ENCODE measurements at places on chromosomes 2 and 18.
A peak's percentile ranks its signal among the peaks of the same experiment; 100 is the strongest.

- no peak for DNase-seq
These were observed 14.0 kb upstream of the BCL2L11 start for GRCh38 chr2:111106706-111107105.

DNA sequence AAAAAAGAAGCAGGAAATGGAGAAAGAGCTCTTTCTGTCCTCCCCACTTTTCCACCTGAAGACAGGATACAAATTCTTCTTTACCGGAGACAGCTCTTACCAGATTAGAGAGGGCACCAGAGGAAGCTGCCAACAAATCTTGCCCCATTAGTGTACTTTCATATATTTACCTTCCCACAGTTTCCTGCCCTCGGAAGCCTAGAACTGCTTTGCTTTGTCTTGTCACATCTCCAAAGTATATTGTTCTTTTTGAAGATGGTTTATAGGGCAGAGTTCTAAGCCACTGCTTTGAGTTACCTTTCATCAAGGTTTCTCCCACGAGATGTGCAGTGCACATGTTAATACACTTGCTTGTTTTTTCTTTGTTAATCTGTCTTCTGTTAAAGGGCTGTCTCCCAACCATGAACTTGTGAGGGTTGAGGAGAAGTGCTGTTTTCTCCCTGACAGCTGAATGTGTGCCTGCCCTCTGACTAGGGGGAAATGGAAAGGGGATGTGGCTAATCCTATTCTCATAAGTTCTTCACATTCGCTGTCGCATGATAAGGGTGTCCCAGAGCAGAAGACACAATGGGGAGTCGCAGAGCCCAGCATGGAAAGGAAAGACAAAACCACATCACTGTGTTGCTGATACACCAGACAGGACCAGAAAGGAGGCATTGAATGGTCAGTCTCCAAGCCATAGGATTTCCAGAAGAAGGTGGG, 24.2 kb downstream of the CENPA start:
- no peak for DNase-seq

GRCh38 chr2:191895743-191896142, 48.9 kb upstream of the CAVIN2 start:
- DNase-seq: no peak

DNA sequence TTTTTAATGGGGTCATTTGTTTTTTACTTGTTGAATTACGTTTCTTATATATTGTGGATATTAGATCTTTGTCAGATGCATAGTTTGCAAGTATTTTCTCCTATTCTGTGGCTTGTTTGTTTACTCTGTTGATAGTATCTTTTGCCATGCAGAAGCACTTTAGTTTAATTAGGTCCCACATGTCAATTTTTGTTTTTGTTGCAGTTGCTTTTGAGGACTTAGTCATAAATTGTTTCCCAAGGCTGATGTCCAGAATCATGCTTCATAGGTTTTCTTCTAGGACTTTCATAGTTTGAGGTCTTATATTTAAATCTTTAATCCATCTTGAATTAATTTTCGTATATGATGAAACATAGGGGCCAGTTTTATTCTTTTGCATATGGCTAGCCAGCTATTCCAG, 13.2 kb downstream of the PIKFYVE start:
- DNase-seq: no peak

- no peak for DNase-seq
These were observed 53.0 kb downstream of the GRB14 start for GRCh38 chr2:164568317-164568716.

DNA sequence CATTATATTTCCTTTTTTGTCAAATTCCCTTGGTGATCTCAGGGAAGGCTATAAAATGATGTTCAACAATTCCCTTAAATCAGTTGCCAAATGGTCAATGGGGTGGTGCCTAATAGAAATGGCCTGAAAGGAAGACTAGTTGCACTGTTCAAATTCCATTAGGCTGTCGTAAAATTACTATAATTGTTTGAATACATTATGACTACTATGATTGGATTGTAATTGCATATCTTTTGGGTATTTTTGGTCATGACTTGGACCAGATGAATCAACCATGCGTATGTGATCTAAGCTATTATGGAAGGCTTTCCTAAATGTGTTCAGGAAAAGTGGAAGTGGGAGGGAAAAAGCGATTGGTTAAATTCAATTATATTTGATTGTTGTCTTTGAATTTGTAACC, 41.3 kb upstream of the KCNE4 start:
- no peak for DNase-seq

GRCh38 chr2:142561656-142562055, 315.8 kb upstream of the KYNU start:
- DNase-seq: no peak

- DNase-seq: no peak
These were observed 35.2 kb downstream of the SLC40A1 start for GRCh38 chr2:189545418-189545817.

- no peak for DNase-seq
These were observed 597.3 kb downstream of the PLCL1 start for GRCh38 chr2:198401644-198402043.

DNA sequence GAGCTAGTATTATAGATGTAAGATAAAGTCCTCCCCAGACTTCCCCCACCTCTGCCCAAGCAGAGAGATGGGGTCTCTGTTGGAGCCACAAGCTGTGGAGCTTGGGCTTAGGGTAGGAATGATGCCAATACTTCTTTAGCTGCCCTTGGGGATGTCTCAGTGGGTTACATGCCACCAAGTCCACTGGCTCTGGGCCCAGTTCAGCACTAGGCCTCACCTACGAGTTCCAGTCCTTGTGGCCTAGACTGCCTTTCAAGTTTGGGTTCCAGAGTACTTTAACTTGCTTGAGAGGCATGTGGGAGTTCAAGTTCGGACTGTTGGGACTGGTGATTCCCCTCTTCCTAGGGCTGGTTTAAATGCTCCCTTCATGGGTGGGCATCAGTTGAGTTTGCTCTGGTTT, 272.4 kb downstream of the PTPRM start:
- no peak for DNase-seq

DNA sequence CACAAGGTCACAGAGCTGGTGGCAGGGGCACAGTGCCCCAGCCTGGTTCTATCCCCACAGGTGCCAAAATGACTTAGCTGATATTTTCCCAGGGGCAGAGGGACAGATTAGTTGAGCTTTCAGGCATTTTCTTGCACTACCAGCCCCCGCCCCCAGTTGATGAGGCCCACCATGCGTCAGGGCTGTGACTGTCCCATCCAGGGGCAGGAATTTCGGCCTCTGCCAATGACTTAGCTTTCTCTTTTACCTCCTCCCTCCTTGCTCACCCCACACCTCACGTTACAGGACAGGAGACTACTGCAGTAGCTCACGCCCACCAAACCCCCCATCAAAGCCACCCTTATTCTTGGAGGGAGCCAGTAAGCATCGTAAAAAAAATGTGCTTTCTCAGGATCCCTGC, 31.5 kb downstream of the MRO start:
- DNase-seq: no peak

DNA sequence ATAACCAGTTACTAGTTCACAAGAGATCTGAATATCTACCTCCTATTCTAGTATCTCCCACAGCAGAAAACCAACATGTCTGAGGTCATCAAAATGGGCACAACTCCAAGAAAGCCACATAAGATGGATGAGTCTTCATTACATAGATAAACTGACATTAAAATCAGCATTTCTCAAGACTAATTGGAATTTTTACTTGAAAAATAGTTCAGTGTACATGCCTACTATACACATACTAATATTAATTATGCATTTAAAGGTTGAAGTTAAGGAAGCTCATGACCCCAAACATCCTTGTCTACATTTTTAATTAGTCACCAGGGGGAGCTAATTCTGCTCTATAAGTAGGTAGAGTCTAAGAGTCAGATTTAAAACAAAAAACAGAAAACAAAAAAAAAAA, 41.9 kb downstream of the ZNF521 start:
- no peak for DNase-seq

GRCh38 chr2:159326569-159327255, 40.2 kb upstream of the WDSUB1 start:
- DNase-seq: peak; percentile 83

DNA sequence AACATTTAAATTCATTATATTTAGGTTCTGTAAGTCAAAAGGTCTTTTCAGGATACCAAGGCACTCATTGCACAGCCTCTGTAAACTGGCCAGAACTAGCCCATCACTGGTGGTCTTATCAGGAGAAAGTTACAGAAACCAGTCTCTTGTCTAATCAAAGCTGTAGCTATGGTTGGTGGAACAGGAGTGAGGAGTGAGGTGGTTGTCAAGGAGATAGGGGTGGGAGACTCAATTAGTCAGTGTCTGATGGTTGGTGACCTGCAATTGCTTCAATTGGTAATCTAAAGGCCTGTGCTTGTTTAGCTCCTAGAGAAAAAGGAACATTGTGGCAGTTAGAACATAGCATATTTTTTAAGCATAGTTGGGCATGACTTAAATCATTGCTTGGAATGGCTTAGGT, 458.6 kb upstream of the CDH2 start:
- DNase-seq: no peak

GRCh38 chr18:80074697-80075096, 34.4 kb upstream of the ADNP2 start:
- DNase-seq: no peak

GRCh38 chr18:23238152-23238531, 102.9 kb downstream of the CABLES1 start:
- DNase-seq: no peak

GRCh38 chr2:44705356-44705755, 236.1 kb upstream of the SIX3 start:
- DNase-seq: no peak

DNA sequence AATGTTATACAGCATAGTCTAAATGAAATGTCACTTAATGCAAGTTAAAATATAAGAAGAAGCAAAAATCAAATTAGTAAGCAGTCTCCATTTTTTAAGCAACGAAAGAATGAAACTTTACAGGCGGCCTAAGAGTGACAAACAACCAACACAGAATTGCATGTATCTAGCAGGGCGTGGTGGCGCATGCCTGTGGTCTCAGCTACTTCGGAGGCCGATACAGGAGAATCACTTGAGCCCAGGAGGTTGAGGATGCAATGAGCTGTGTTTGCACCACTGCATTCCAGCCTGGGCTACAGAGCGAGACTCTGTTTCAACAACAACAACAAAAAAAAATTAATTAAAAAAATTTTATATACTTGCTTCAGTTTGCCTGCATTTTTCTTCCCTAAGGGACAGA, 16.6 kb downstream of the RBMS1 start:
- no peak for DNase-seq

DNA sequence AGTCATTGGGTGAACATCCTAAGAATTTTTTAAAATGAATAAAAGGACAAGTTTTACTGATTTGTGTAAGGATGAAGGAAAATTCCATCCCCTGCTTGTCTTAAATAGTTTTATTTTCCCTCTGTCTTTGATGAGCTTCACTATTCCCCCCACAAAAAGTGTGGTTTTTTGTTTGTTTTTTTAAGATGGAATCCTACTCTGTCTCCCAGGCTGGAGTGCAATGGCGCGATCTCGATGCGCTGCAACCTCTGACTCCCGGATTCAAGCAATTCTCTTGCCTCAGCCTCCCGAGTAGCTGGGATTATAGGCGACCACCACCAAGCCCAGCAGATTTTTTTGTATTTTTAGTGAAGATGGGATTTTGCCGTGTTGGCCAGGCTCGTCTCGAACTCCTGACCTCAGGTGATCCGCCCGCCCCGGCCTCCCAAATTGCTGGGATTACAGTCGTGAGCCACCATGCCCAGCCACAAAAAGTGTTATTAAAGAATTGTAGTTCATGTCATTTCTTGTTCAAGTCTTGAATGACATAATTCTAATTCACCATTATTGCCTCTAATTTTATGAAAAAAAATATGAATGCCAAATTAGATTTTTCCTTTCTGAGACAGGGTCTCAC, 91.7 kb downstream of the AGPS start:
- DNase-seq: no peak

DNA sequence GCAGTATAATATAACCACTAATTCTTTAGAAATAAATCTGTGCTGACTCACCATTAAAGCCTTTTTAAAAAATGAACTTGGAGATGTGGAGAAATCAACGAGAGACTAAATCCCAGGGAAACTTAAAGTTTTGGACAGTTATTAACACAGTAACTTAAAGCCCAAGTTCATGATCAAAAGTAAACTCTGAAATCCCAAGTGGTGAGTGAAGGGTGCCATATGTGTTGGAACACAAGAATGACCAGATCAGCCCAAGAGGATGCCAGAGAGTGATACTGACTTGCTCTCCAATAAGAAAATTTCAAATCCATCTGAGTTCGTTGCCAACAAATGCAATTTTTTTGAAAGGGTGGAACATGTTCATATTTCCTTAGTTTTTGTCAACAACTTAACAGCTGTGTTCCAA, 838.1 kb upstream of the ACVR2A start:
- DNase-seq: peak; percentile 87

GRCh38 chr2:9231291-9232165, 24.9 kb downstream of the ASAP2 start:
- DNase-seq: no peak

DNA sequence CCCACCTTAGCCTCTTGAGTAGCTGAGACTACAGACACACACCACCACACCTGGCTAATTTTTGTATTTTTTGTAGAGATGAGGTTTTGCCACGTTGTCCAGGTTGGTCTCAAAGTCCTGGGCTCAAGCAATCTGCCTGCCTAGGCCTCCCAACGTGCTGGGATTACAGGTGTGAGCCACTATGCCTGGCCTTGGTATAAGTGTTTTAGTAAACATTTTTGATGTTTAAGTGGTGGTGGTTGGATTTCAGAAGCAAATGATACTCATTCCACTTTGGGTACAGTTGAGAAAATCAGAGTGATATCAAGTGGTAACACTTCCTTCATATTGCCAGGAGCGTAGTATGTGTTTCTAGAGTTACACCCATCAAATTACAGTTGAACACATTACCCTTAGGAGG, 25.4 kb downstream of the ACADL start:
- no peak for DNase-seq

GRCh38 chr2:190338453-190338852, 4.9 kb upstream of the INPP1 start:
- DNase-seq: no peak

DNA sequence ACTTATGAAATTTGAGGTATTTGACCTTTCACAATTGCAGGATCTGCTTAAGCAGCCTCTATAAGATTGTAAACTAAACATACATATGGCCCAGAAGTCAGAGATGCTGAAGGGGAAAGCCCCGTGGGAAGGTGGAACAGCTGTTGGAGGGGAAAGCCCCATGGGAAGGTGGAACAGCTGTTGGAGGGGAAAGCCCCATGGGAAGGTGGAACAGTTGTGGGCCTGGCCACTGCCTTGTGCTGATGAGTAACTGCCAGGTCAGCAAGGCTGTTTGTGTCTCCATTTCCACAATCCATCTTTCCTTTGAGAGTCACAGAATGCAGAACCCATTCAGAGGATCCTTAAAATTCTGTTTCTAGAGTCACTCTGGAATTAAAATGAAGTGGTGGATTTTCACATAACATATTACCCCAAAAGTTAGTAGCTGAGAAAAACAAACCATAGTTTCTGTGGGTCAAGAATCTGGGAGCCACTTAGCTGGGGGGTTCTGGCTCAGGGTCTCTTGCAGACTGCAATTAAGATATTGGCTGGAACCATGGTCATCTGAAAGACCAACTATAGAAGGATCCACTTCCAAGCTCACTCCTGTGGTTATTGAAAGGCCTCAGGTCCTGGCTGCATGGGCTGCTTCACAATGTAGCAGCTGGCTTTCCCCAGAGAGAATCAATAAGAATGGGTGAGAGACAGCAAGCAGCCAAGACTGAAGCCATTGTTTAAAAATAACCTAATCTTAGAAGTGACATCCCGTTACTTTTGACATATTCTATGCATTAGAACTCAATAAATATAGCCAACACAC, 86.6 kb upstream of the CAVIN2 start:
- DNase-seq: no peak
